ENCODE measurements at places on chromosomes 2 and 18.

GRCh38 chr2:28071221-28071620, 180.7 kb downstream of the BABAM2 start:
- no peak for DNase-seq

- no peak for DNase-seq
Observed at GRCh38 chr2:38747007-38747424, 4.1 kb downstream of the SRSF7 start.

DNA sequence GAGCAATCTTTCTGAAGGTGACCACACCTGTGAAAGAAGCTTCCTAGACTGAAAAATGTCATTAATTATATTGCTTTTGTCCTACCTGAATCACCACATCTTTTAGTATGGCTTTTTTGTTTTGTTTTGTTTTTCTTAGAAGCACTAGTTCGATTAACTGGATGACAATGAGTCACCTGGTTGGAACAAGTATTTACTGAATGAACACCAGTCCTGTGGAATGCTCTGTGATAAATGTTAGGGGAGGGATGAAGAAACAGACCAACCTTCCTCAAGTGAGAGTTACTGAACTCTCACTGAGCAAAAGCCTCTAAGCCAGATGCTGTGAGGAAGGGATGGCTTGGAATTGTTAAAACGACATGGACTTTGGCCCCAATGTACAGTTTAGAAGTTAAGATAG, 26.8 kb upstream of the DCC start:
- no peak for DNase-seq

DNA sequence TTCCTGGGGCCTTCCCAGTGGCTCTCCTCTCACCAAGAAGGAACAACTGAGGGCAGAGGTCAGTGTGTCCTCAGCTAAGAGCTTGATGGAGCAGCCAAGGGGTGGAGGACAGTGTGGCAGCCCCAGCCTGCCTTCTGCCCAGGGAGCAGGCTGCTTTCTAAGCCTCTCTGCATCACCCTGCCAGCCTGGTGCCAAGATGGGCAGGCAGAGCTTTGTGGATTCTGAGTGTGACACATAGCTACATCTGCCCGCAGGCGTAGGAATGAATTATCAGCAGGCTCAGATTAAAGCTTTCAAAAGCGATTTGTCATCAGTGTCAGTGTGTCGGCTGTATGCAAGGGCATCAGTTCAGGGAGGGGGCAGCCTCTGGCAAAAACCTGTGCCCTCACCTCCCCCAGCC, 8.7 kb downstream of the MAL start:
- no peak for DNase-seq

DNA sequence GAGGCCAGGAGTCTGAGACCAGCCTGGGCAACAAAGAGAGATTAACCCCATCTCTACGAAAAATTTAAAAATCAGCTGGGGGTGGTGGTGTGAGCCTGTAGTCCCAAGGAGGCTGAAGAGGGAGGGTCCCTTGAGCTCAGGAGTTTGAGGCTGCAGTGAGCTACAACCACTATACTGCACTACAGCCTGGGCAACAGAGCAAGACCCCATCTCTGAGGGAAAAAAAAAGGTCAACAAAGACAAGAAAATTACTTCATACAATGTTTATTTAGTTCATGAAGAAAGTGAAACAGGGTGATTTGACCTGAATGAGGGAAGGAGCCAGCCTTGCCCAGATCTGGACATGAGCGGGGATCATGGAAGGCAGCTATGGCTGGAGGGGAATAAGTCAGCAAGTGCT, 59.1 kb downstream of the TMEM163 start:
- DNase-seq: no peak
